Fibroblast of the aortic adventitia (primary cell): ENCODE measurements at places on chromosomes 2 and 18.
A peak's percentile ranks its signal among the peaks of the same experiment; 100 is the strongest.

DNA sequence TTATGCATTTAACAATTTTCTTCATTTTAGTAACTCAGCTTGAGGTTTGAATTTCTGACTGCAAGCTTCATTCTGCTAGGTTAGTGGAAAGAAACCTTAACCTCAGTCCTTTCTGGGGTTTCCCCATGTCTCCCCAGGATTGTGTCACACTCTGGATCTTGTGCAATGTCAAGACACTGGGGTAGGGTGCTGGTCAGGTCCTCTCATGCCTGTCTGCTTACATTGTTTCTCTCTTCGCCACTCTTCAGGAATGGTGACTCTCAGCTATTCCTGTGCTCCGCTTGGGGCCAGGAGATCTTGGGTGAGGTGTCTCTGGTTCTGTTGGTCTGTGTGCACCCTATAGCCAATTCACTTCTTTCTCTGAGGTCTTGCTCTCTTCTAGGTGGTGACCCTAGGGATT, 23.9 kb downstream of the CTLA4 start:
- no peak for DNase-seq

GRCh38 chr18:12443551-12443950, 35.8 kb downstream of the PRELID3A start:
- peak; percentile 20 for DNase-seq

DNA sequence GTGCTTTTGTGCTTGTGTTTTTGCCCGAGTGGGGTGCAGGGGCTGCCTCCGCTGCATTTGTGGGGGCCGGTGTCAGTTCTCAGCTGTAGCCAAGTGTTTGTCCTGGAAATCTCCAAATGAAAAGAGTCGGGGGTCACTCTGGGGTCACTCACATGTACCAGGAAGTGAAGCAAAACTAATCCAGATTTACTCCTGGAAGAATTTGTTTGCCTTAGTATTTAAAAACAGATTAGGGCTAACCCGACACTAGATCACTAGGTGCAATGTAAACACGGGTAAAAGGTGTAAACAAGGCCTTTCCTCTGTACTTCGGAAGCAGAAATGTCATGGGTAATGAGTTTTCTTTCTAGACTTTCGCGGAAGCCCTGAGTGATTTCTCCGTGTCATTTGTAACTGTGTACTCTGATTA, 50.3 kb downstream of the GBX2 start:
- no peak for DNase-seq

GRCh38 chr2:195407783-195408182, 249.2 kb upstream of the SLC39A10 start:
- peak; percentile 23 for DNase-seq

- DNase-seq, result peak; percentile 17
Measured at GRCh38 chr2:223597076-223597475, 5.1 kb downstream of the SCG2 start.

DNA sequence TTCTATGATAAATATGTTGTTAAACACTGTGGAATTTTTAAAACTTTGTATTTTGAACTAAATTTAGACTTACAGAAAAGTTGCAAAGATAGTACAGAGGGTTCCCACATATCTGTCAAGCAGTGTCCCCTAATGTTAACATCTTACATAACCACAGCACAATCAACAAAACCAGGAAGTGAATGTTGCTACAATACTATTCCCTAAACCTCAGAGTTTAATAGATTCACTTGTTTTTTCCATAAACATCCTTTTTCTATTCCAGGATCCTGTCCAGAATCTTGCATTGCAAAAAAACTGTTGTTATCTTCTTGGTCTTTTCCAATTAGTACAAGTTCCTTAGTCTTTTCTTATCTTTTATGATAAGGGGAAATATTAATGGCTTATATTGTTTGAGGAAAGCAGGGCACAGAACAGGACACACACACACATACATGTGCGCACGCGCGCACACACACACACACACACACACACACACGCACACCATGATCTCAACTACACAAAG, 251.1 kb upstream of the TRIB2 start:
- peak; percentile 27 for DNase-seq

GRCh38 chr2:172997031-172997430, 78.6 kb upstream of the MAP3K20 start:
- DNase-seq, result no peak

DNA sequence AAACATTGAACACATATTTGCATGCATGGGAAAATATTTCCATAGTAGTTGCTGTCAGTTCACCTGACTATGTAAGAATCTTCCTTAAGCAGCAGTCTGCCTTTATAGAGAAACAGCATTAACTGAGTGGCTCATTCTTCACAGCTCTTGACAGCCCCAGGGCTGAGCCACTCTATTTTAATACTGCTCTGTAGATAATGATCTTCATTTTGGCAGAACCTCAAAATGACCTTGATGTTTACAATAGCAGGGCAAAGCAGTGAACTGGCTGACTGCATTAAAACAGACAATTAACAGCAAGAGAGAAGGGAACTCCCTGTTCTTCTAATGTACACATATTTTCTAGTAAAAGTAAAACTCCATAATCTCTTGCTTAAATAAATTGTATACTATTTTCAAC, 580.6 kb upstream of the SOX11 start:
- no peak for DNase-seq

- no peak for DNase-seq
Measured at GRCh38 chr2:120926463-120927264, 191.0 kb downstream of the GLI2 start.

DNA sequence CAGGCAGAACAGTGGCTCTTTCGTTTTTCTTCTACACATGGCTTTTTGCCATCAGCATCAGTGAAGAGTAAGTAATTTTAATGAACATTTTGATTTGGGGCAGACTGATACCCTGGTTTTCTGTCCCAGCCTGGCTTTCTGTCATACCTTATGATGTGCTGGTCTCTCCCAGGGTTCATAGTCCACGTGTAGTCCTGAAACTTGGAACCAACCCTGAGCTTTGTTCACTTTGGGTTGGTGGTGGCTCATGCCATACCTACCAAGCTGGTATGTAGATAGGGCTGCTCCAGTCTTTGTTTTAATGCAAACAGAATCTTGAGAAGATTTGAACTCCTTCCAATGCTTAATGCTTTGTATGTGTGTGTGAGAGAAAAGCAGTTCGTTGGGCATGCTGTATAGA, 4.9 kb downstream of the COPS7B start:
- DNase-seq, result no peak

DNA sequence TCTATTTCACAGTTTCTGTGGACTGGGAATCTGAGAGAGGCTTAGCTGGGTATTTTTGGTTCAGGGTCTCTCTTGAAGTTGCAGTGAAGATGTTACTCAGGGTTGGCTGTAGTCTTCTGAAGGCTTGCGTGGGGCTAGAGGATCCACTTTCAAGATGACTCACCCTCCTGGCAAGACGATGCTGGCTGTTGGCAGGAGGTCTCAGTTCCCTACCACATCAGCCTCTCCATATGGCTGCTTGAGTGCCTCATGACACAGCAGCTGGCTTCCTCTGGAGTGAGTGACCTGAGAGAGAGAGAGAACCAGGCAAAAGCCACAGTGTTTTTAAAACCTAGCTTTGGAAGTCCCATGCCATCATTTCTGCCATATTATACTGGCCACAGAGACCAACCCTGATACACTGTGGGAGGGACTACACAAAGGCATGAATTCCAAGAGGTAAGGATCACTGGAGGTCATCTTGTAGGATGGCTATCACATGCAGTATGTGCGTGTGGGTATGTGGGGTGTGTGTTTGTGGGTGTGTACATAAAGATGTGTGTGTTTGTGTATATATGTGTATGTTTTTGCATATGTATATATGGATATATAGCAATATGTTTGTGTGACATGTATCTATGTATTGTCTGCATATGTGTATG, 25.1 kb downstream of the DNPEP start:
- DNase-seq, result peak; percentile 98

- no peak for DNase-seq
Measured at GRCh38 chr18:50372743-50373142, 2.1 kb upstream of the SKA1 start.

- DNase-seq, result no peak
Measured at GRCh38 chr18:50143294-50143693, 51.7 kb downstream of the MYO5B start.

GRCh38 chr18:44741511-44741910, 60.8 kb downstream of the SETBP1 start:
- no peak for DNase-seq

DNA sequence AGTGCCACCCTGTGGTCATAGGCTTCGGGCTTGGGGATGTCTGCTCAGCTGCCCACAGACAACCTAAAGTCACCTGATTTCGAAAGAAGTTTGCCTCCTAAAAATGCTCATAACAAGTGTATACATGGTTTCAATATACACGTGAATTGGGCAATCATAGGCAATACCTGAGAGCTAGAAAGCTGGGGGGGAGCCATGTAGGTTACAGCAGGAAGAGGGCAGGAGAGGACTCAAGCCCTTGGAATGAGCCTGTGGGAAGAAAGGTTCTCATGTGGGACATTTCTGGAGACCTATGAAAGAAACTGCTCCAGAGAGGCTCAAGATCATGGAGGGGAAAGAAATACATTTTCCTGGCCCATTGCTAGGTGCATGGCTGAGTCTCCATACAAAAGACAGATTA, 109.7 kb downstream of the ACOXL start:
- DNase-seq, result no peak

DNA sequence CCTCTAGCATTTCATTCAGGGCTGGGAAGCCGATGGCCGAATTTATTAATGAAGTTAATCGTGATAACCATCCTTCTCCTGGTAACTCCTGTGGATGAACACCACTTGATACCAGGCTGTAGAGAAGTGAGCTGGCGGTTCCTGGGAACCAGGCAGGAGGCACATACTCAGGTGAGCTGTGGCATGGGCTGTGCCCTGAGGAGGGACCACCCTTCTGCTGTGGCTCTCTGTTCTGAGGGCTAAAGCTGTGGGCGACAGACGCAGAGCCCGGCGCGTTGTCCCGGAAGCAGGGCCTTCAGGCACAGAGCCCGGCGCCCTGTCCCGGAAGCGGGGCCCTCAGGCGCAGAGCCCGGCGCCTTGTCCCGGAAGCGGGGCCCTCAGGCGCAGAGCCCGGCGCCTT, 462.3 kb upstream of the SALL3 start:
- DNase-seq, result no peak

DNA sequence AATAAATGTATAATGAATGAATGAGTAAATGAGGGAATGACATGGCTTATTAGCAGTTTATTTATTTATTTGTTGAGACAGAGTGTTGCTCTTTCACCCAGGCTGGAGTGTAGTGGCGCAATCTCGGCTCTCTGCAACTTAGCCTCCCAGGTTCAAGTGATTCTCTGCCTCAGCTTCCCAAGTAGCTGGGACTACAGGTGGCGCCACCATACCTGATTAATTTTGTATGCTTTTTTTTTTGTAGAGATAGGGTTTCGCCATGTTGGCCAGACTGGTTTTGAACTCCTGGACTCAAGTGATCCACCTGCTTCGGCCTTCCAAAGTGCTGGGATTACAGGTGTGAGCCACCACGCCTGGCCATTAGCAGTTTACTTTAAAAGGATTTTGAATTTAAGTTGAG, 100.3 kb upstream of the CAVIN2 start:
- no peak for DNase-seq

GRCh38 chr2:46151577-46151976, 145.6 kb upstream of the EPAS1 start:
- no peak for DNase-seq

DNA sequence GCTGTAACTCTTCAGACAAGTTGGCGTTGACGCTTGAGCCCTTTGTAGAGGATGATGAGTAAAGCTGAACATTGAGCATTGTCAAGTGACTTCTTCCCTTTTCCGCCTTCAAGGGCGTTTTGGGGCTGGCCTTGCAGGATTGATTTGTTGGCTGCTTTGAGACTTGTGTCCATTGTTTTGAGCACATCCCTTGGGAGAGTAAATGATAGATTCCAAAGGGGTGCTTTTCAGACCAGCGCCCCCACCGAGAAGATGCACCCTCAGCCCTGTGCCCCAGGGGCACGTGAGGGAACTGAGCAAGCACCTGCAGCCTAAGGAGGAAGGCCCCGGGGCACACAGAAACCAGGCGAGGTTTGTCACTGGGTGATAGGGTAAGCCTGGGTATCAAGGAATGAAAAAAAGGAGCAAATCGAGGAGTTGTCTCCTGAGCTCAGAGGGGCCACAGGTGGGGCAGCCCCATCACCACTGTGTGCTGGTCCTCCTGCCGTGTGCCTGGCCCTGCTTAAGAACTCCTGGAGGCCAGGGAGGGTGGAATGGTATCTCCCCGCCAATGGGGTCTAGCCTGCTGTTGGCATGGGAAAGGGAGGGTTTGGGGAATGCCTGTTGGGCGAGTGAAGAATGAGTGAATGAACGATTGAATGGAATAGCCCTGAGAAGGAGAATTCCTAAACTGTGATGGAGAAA, 64.0 kb downstream of the RAB31 start:
- no peak for DNase-seq

GRCh38 chr18:43797347-43797746, 520.1 kb upstream of the SYT4 start:
- no peak for DNase-seq

- no peak for DNase-seq
Measured at GRCh38 chr2:160278101-160278878, 78.2 kb upstream of the ITGB6 start.

GRCh38 chr2:176650104-176650837, 381.0 kb downstream of the MTX2 start:
- DNase-seq, result no peak

DNA sequence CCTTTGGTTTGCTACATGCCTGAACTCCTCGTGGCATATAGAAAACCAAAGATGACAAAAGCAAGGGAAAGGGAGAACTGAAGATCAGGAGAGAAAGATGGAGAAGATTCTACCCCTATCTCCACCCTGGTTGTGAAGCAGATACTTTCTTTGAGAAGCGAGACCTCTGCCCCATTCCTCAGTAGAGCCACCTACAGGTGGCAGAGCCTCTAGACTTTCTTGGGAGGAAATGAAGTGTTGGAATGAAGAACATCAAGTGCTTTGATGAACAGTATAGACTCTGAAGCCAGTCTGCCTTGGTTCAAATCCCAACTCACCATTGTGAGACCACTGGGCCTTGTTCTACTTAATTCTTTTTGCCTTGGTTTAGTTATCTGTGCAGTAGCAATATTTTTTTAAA, 348.8 kb upstream of the ETAA1 start:
- DNase-seq, result no peak

DNA sequence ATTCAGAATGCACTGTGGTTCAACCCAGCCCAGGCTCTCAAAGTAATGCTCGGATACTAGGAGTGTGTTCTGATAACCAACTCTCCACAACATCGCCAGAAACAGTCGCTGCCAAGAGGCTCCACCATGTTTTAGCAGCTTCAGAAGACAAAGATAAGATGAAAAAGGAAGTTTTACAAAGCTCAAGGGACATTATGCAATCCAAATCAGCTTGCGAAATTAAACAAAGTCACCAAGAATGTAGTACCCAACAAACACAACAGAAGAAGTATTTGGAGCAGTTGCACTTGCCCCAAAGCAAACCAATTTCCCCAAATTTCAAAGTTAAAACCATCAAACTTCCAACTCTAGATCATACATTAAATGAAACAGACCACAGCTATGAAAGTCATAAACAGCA, 360.9 kb downstream of the XIRP2 start:
- DNase-seq, result peak; percentile 0

- no peak for DNase-seq
Measured at GRCh38 chr2:216671791-216672343, 23.5 kb downstream of the IGFBP5 start.
